HepG2 (cell line): ENCODE measurements at places on chromosomes 2 and 18. TPM values are rescaled to one million over a fixed set of nuclear protein-coding genes. Genes with fewer than 3 reads are reported as not detected.

GRCh38 chr2:149360106-149360505 is 29.7 kb downstream of the LYPD6 start:
- DNase-seq: no peak

- no peak for DNase-seq
These were observed at the start of gene ADRA2B for GRCh38 chr2:96116424-96116878. ADRA2B (minus strand) TSS chr2:96116571; CDS start chr2:96116149, 422 bp downstream.

- DNase-seq: no peak
These were observed 15.5 kb downstream of the GTF2A1L start for GRCh38 chr2:48633143-48633542.

GRCh38 chr2:69213782-69214181 is 173.2 kb downstream of the GFPT1 start:
- DNase-seq: no peak

GRCh38 chr18:23320709-23321236 is 132.3 kb upstream of the RIOK3 start:
- DNase-seq: no peak

- no peak for DNase-seq
These were observed 8.5 kb upstream of the SPATS2L start for GRCh38 chr2:200297989-200298388.

DNA sequence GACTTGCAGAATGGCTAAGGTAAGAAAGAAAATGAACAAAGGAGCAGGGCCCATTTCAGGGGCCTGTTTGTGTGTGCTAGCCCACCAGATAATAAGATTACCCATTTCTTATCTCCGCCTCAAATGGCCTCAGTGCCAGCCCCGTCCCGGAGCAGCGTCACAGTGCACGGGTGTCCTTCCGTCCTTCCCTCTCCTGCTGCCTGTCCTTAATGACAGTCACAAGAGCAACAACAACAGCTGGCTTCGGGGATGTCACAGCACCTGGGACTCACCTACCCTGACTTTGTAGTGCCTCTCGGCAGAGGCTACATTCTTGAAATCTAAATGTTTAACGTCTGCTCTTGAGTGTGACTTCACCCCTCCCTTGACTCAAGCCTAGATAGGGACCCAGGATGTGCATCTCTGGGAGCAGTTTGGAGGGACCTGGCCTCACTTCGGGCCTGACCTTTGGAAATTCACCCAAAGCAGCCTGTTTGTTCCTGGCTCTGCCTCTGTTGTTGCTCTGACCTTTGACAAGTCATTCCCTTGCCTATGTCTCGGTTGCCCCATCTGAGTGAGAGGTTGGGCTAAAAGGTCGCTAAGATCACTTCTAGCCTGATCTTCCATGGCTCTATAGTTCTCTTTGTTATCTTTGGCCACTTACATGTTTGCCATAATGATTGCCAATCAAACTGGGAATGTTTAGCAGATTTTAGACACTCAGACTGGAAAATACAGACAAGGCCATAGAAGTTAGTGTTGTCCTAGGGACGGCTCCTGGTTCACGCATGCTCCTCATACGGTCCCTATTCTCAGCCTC is 122.5 kb downstream of the KLHL29 start:
- no peak for DNase-seq

DNA sequence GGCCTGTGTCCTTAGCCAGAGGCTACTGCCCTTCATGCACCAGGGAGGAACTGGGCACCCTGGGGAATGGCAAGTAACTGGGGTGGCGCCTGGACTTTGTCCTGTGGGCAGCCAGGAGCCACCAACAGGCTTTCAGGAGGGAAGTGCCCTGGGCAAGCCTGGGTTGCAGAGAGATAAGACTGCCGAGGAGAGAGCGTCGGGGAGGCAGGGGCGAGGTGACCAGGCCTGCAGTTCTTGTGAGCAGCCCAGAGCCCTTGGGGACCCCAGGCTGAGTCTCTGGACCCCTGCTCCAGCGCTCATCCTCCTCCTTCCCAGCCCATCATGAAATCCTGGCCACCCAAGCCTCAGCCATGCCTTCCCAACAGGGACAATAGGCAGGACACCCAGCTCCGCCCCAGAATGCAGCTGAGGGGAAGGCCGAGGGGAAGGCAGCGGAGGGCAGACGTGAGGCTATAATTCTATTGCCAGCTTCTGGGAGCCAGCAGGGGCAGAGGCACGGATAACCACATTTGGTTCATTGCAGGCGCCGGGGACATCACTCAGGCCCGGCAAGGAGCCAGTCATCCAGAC is 25.1 kb downstream of the ADRA2B start:
- DNase-seq: no peak

- no peak for DNase-seq
These were observed 38.6 kb upstream of the CD28 start for GRCh38 chr2:203667838-203668237.

GRCh38 chr2:216464104-216464720 is 34.4 kb upstream of the RPL37A start:
- DNase-seq: no peak

DNA sequence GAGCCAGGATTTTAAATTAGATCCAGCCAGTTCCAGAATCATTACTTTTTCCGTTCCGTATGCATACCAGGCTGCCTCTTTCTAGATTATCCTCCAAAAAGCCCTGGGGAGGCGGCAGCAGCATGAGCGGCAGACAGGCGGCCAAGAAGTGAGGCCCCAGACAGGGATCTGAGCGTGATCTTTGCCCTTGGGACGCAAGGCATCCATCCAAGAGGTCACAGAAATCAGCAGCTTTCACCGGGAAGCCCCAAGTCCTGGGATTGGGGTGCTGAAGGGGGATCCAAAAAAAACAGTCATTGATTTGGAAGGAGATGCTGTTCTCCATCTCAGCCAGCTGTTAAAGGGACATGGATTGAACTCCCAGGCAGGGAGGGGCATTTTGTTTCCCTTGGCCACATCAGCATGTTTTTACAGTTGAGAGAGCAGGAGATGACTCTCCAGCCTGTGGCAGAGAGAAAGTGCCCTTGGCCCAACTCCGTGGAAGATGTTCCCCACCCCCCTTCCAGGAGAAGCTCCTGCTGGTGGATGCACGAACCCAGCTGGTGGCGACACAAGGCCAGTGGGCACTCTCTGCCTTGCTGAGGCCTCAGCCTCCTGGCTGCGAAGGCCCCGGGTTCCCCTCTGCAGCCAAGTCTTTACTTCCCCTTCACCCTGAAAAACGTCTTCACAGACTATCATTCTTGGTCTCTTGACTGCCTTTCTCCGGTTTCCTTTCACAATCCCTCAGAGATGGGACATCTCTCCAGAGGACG is 265.6 kb downstream of the ANAPC1 start:
- DNase-seq: peak; percentile 25

- no peak for DNase-seq
These were observed 5.4 kb upstream of the ZAP70 start for GRCh38 chr2:97708048-97708380.

- DNase-seq: no peak
These were observed 67.3 kb downstream of the TMEFF2 start for GRCh38 chr2:192127434-192127833.

- DNase-seq: no peak
These were observed 449.0 kb upstream of the MMADHC start for GRCh38 chr2:150036622-150037021.

GRCh38 chr2:236754271-236754944 is 184.8 kb downstream of the ACKR3 start:
- no peak for DNase-seq

- DNase-seq: no peak
These were observed 7.7 kb downstream of the ITGB1BP1 start for GRCh38 chr2:9415516-9416169.

- no peak for DNase-seq
These were observed 35.4 kb upstream of the MPPE1 start for GRCh38 chr18:11943551-11943950.

- DNase-seq: peak; percentile 35
These were observed 108.6 kb downstream of the MAP4K4 start for GRCh38 chr2:101806123-101806522.

DNA sequence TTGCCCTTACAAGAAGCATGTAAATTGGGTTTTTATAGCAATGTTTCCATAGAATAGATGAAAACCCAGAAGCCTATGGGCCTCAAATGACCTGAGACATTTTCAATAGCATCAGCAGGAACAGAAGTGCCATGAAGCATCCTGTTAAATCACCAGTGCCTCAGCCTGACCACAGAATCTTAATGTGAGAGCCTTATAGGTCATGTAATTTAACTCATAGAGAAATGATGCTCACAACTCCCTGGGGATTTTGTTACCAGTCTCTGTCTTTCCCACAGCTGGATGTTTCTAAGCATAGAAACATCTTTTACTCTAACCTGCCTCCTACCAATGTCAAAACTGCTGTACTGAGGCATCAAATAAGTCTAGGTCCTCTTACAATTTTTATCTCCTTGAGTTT is 295.8 kb upstream of the ACVR2A start:
- no peak for DNase-seq

GRCh38 chr2:103660519-103660918 is 898.7 kb downstream of the TMEM182 start:
- DNase-seq: no peak

DNA sequence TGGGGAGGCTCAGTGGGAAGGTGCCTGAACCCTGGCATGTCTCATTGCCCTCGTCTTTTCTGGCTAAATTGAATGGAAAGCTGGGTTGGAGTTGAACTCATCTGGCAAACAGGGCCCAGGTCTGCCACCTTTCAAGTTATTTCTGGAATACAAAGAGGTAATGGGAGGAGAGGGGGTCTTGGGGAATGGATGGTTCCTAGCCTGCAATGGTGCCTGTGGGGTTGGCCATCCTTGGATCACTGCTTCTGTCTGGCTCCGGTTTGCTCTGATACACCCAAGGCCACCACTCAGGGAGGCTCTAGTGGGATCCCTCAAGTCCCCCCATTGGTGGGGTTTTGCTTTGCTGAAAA is 45.3 kb downstream of the PSD4 start:
- DNase-seq: no peak

DNA sequence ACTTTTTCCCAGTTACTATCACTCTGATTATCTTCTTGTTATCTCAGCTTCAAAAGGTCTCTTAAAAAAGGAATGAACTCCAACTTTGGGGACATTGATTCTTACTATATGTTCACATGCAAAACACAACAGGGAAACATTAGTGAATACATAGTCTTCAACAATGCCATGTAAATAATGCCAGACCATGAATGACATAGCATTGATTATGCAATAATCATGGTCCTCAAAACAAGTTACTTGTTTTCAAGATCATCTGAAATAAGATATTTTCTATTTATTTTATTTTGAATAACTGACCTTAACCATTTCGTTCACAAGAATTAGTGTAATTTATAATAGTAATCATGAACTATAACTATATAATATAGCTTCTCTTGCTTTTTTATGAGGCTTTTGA is 902.3 kb downstream of the MBD2 start:
- DNase-seq: no peak

DNA sequence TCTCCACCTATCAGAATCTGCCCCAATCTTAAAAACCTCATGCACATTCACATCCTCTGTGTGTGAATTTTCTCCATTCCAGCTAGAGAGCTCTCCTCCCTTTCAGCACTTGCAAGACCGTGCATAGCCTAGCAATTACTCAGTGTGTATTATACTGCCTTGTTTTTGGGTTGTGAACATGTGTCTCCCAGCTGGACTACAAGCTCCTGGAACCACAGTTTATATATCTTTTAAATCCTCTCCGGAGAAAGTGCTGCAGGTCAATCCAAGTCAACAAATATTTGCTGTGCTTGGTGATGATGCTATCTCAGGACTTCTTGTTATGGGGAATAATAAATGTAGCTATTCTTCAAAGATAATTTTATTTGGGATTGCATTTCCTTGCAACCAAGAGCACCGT is 58.2 kb upstream of the MEX3C start:
- DNase-seq: no peak

RRM2 gene
- polyA plus RNA-seq: 15.2 and 31.3 TPM in 2 replicates

PAX8 gene
- 8.1 and 8.8 TPM in 2 replicates for polyA plus RNA-seq

C2orf68 gene
- 77.4 and 82.8 TPM in 2 replicates for polyA plus RNA-seq

TTC32 gene
- 31.8 and 38.3 TPM in 2 replicates for polyA plus RNA-seq

SLC11A1 gene
- 2.3 and 2.5 TPM in 2 replicates for polyA plus RNA-seq

DES gene
- polyA plus RNA-seq: 0.21 TPM in 1 of 2 replicates, not detected in the other

CFAP221 gene
- polyA plus RNA-seq: not detected in 2 replicates

FOXI3 gene
- polyA plus RNA-seq: not detected in 2 replicates

SCN3A gene
- polyA plus RNA-seq: 0.03 TPM in 1 of 2 replicates, not detected in the other

OTOS gene
- polyA plus RNA-seq: not detected in 2 replicates

KRTCAP3 gene
- 4.5 and 5.6 TPM in 2 replicates for polyA plus RNA-seq

FASTKD2 gene
- 34.9 and 41.1 TPM in 2 replicates for polyA plus RNA-seq

ELOA2 gene
- not detected in 2 replicates for polyA plus RNA-seq

CRYGC gene
- polyA plus RNA-seq: 0.20 and 0.21 TPM in 2 replicates

TXNDC2 gene
- not detected in 2 replicates for polyA plus RNA-seq

SPATA3 gene
- not detected in 2 replicates for polyA plus RNA-seq
